ENCODE measurements at places on chromosomes 6 and 20.
A peak's percentile ranks its signal among the peaks of the same experiment; 100 is the strongest.

DNA sequence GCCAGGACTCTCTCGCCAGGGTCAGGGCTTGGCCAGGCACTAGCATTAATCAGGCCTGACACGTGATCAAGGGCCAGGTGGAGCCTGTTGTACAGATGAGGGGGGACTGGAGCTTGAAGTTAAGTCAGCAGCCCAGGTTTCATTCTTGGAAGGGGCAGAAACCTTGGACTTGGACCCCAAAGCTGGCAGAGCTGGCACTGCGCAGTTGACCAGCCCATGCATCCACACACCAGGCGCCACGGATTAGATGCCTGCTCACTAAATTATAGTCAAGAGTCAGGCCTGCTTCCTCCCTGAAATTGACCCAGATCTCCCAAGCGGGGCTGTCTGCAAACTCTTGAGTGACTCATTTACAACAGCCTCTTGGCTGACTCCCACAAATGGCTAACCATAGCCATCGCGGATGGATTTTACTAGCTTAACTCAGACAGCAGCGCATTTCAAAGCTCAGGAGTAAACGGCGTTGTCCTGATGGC is 4.1 kb upstream of the TAF4 start:
- DNase-seq: no peak

DNA sequence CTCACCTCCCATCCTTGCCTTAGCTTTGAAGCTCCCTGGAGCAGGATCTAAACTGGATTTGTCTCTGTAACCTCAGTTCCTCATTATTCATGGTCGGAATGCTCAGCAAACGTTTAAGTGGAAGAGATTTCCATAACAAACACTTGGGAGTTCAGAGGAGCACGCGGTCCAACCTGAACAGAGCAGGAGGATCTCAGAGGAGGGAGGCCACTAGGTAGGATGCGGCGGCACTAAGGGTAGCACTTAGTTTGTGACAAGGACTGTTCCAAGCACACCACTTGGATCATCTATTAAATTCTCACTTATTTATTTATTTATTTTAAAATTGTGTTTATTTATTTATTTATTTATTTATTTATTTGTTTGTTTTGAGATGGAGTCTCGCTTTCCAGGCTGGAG is 13.3 kb upstream of the CCN5 start:
- no peak for DNase-seq

GRCh38 chr6:57216235-57217101 is 5.6 kb downstream of the RAB23 start:
- DNase-seq: no peak

- DNase-seq: no peak
Observed at GRCh38 chr20:38947931-38948362, 14.2 kb upstream of the DHX35 start.

DNA sequence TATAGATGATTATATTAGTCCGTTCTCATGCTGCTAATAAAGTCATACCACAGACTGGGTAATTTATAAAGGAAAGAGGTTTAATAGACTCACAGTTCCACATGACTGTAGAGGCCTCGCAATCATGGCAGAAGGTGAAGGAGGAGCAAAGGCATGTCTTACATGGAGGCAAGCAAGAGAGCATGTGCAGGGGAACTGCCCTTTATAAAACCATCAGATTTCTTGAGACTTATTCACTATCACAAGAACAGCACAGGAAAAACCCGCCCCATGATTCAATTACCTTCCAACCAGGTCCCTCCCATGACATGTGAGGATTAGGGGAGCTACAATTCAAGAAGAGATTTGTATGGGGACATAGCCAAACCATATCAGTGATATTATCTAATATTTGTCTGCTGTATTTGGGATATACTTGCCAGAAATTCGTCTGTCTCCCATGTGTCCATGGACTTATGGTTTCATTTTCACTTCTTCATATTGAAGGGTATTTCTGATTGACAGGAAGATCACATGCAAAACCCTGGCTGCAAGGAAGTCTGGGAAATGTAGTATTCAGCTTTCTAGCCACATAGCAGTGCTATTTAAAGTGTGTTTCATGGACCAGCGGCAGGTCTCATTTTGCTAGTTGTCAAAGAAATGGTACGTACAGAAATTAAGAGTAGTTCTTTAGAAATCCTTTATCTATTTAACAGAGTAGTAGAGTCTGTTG is 50.5 kb upstream of the PAK5 start:
- DNase-seq: no peak

- DNase-seq: no peak
Observed at GRCh38 chr6:166667796-166668610, 41.0 kb upstream of the RPS6KA2 start.

DNA sequence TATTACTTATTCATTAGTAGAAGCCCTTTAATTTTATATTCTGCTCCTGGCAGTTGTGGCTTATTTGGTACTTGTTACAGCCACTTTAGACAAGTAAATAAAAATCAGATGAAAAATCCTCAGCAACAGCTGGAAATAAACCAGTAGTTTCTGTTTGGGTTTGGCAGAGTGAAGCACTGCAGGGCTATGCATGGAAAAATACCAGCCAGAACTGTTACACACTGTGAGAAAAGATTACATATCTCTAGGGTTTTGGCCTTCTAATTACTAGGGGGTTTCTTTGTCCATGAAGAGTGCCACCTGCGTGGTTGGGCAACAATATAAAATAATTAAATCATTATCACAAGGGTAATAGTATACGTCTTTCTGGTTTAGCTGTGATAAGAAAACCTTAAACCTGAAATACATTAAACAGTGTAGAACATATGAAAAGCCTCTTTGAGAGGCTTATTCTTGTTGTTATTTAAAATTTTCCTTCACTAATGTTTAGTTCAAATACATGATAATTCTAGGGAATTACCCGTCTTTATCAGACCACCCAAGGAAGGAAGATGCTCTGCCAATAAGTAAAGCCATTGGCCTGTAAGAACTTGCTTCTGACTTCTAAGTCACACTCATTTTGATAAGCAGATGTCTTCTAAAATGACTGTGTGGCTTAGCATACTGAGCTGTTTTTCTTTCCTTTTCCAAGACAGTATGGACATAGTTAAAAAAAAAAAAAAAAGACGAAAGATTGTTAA is 320.0 kb upstream of the FLRT3 start:
- no peak for DNase-seq

GRCh38 chr6:85015396-85015990 is 251.1 kb upstream of the TBX18 start:
- DNase-seq: no peak

DNA sequence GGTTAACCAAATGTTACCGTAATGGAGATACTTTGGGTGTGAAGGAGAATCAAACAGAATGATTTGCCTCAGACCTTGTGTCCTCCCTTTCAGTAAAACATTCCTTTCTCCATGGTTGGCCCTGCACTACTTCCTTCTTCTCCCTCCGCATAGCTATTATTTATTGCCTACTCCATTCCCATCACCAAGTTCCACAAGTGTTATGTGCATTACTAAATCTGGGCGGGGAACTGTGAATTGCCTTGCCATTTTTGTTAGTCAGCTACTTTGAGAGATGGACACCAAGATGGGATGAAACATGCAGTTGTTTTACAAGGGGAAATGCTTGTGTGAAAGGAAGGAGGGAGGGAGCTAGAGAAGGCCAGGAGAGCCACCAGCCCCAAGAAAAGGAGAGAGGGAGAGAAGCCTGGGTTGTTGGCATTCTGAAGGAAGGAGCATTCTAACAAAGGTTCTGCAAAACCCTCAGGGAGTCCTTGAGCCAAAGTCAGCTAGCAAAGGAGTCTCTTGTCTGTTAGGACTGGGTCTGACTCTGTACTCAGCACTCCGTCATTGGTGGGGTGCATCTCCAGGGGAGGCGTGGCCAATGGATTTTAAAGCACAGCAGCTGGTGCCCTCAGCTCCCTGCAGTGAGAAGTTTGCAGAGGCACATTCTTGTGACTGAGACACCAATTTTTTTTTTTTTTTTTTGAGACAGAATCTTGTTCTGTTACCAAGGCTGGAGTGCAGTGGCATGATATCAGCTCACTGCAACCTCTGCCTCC is 83.6 kb upstream of the CHD6 start:
- DNase-seq: no peak

DNA sequence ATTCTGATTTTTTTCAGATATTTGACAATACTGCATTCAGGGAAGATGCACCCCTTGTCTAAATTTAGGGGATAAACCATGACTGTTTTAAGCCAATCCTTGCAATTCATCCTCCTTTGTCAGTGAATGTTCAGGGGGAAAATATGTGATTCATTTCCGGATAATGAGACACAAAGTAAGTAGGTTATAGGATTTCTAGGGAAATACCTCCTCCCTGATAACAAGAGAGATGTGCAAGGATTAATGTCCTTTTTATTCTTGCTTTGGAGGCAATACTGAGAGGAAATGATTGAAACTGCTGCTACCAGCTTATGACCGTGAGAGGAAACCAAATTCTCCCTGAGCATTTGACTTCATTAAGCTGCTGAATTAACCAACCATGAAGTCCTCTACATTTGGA is 161.3 kb upstream of the EYA4 start:
- DNase-seq: no peak

DNA sequence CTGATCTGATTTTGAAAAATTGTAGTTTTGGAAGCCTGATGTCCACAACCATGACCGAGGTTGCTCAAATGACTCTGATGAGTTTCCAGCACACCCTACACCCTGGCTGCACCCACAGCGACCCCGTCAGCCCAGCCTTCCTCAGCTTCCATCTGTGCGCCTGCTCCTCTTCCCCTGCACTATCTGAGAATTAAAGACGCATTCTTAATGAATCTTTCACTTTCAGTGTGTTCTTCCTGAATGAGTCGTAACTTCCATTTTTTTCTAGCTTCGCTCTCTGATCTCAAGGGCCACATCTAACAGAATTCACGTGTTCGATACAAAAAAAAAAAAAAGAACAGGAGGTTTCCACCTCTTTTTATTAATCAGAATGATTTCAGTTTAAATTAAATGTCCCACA is 21.3 kb upstream of the RREB1 start:
- peak; percentile 10 for DNase-seq

GRCh38 chr20:48008850-48009515 is 223.7 kb upstream of the SULF2 start:
- no peak for DNase-seq

DNA sequence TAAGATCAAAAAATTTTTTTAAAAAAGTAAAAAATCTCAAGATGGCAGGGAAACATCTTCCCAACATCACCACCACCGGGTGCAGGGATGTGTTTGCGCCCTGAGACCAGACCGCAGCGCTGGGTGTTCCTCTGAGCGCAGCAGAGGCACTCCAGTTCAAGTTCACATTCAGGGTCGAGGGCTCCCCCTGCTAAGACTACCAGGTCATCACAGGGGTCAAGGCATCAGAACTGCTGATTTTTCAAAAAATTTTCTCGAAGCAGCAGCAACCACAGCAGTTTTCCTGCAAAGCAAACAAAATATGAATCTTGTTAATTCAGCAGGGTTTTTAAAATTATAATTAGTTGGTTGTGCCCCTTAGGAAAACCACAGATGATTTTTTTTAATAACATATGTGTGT is 83.1 kb downstream of the MYLK4 start:
- no peak for DNase-seq

- no peak for DNase-seq
Observed at GRCh38 chr20:63259734-63260460, 5.6 kb upstream of the NKAIN4 start.

- DNase-seq: no peak
Observed at GRCh38 chr6:22071270-22072041, 225.4 kb downstream of the PRL start.

DNA sequence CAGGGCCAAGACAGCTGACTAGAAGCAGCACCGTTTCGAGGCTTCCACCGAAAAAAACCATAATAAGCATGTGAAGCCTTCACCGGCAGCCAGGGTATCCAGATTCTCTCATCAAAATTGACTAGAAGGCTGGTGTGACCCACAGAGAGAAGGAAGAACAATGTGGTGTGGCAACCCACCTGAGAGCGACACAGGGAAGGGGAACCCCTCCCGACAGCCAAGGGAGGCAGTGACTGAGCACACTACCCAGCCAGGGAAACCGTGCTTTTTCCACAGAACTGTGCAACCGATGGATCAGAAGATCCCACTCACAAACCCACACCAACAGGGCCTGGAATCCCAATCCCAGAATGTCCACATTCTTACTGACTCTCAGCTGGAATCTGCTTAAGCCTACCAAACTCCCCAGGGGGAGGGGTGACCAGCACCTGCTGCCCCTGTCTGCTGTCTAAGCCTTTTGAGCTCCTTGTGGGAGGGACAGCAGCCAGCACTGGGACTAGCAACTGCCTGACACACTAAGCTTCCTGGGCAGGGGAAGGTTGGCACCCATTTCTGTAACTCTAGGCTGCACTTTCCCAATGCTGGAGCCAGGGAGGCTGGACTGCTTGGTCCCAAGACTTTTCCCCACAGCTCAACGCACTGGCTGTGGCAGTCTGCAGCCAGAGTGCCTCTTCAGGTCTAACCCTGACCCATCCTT is 231.9 kb upstream of the FAM83B start:
- DNase-seq: no peak

GRCh38 chr20:39109933-39110818 is 148.0 kb downstream of the DHX35 start:
- DNase-seq: no peak

DNA sequence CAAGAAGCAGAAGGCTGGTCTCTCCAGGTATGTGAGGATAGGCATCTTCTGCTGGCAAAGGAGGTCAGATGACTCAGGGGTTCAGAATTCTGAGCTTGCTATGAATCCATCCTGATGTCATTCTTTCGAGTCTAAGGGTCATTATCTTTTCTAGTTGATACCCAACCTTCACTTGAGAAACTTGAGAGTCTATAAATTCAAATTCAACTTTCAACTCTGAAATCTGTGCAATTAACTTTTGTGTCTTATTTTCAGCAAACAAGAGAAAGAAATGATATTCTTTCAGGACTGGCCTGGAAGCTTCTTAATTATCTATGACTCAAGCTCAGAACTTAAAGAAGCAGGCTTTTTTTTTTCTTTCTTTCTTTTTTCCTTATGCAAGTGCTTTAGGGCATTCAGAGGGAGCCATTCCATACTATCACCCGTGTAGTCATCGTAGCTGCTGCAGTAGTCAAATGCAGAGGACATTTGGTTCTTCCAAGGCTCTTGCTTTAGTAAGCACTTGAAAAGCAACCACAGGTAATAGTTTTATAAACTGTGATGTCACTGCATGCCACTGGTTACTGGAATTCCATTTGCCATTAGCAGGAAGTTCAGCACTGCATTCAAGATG is 93.0 kb downstream of the ADTRP start:
- DNase-seq: no peak

GRCh38 chr6:92589996-92590395 is 829.4 kb downstream of the EPHA7 start:
- no peak for DNase-seq

DNA sequence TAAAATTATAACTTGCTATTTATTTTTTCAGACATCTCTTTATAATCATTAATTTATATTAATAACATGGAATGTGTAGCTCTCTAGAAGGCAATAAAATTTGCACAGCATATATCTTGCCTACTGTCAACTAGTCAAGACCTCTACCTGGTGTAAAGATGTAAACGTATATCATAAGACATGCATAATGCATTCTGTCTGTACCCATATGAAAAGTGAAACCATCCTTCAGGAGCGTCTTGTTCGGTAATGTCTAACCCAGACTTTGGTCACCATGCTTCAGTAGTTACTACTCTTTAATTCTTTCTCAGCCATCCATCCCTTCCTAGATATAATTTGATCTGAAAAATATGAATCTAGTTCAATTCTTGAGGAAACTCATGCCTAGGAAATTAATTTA is 21.0 kb downstream of the CEP43 start:
- no peak for DNase-seq

Data from effector memory CD8-positive, alpha-beta T cell (primary cell).